Tibial nerve (tissue), 4 donors: ENCODE measurements at places on chromosomes 6 and 20. TPM values are rescaled to one million over a fixed set of nuclear protein-coding genes. Genes with fewer than 3 reads are reported as not detected.

- peak; percentile 69 for DNase-seq
Measured at GRCh38 chr6:151390851-151391470, 398 bp downstream of the ZBTB2 start.

DNA sequence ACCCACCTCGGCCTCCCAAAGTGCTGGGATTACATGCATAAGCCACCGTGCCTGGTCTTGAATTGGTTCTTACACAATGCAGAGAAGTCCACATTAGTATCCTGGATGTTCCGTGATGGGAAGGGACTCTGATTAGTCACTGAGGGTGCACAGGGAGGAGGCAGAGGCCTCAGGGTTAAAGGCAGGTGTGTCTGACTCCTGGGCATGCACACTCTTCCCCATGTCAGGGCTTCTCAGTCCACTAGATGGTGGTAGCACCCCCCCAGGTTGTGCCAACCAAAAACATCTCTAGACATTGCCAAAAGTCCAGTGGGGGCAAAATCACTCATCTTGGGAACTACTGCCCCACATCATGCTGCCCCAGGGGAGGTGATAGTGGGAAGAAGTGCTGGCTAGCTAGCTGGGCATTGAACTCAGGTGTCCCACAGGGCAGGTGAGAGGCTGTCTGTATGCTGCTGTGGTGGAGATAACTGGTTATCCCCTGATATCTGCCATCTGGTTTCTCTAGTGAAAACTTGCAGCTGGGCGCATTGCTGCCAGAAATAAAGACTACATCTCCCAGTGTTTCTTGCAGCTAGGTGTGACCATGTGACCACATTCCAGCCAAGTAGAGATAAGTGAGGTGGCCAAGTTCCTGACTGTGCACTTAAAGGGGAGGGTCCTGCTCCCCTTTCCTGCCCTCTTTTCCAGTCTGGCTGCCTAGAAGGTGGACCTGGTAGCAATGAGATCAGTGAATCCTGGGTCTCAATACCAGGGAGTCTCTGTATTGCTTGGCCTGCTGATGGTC lies 8.4 kb upstream of the NSFL1C start:
- no peak for DNase-seq

DNA sequence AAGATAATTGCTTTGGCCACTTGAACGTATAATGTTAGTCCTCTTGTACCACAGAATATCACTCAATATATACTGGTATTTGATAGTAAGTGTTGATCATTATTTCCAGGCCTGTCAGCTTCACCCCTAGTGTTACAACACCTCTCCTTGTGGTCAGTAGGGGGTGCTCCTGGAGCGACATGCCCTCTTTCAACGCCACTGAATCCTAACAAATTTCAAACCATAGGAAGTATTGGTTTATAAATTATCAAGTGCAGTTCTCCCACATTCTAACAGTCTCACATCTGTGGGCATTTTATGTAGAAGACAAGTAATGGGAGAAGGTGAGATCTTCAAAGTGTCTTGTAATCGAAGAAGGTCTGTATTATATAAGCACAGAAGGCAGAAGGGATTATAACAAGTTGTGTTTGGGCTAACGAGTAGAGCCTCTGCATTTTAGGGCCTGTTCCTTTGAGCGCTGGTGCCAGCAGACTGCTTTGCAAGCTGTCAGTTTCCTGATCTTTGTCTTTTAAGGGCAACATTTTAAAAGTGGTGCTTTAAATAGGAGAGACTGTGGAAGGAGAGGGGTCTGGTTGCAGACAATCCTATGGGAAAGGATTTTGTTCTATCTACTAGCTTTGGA lies 57.1 kb upstream of the CEP162 start:
- DNase-seq: no peak

DNA sequence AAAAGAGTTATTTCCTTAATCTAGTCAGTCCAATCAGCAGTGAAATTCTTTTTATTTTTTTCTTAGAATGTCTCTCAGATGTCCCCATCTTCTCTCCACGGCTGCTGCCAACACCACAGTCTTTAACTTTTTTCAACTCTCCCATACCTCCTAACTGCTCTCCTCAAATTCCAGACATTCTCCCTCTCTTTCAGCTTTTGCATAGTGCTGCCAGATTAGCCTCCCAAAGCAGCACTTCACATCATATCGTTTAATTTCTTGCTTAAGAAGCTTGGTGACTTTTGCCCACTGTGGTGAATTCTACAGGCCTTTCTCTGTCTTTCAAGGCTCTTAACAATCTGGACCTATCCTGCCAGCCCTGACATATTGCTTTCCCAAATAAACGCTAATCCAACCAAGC lies 233.4 kb downstream of the UST start:
- no peak for DNase-seq

Gene SLC22A2
- not detected for total RNA-seq

DNA sequence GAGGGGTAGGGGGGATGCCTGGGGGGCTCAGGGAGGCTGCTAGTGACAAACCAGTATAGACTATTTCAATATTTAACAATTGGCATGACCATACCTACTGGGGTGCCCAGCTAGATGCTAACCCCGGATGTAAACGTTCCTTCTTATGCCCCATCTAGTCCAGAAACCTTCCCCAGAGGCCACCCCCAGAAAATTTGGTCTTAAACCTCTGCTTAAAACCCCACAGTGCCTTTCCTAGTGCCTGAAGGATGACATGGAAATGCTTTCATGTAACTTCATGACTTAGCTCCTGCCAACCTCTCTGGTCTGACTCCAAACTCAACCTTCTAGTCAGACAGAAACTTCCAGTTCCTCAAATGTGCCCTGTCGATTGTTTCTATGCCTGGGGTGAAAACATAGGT lies 52.0 kb downstream of the JPH2 start:
- DNase-seq: no peak

Gene RIMS4
- total RNA-seq: 0.21 TPM

DNA sequence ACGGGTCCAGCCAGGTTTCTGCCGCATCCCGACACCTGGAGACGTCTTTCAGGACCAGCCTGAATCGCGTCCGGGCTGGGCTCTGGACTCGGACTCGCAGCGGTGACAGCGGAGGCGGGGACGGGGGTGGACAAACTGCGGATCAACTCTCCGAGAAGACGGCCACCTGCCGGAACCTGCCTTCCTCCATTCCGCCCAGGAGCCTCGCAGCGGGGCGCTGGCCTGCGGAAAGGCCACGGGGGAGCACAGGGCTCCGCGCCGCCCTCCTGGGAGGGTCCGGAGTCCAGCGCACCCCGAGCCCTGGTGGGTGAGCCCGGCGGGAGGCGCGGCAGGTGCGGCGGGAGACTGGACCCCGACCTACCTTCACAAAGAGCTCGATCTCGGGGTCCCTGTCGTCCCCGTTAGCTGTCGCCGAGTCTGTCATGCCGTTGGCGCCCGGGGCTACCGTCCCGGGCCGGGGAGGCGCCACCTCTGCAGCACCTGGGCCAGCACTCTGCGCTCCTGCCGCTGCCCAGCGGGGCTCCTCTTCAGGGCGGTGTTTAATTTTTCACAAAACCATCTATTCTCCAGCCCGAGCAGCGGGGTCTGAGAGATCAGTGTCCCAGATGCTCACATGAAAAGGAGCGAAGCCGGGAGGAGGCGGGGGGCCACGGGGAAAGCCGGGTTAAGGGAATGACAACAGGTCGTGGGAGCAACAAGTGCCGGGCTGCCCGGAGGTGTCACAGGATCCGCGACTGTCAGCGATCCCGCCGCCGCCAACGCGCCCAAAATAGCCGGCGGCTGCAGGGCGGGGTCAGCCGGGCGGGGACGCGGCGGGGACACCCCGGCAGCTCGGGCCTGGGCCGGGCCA lies at the start of gene CLIC5:
TSS of gene CLIC5 (minus strand) at position 742 of the 850 bp plus-strand sequence. CDS start at position 424, 318 bp downstream.
- DNase-seq: no peak

- DNase-seq: peak; percentile 48
Measured at GRCh38 chr6:112827793-112828192, 480.7 kb downstream of the RFPL4B start.

DNA sequence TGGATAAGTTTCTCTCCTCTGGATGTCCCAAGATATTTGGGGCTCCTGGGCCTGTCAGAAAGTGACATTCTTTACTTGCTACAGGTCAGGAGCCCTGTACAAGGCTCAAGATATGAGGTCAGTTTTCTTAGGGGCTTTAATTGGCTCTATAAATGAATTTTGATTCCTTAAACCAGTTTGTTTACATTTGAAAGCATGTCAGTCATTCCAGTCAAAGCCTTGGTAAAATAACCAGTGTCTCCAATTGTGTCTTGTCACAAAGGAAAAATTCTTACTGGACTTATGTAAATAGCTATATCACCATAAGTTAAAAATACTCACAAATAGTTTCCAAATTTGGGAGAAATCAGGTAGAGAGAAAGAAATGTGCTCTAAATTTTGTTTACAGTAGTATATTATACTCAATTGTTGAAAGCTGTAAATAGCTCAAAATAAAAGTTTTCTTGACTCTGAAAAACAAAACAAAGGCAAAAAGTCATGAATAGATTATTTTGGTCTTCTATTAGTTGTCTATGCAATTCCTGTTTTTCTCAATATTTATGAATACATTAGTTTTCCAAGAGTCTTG lies 22.9 kb downstream of the RNF182 start:
- no peak for DNase-seq

GRCh38 chr6:150641398-150642139 lies 41.9 kb downstream of the PLEKHG1 start:
- no peak for DNase-seq

DNA sequence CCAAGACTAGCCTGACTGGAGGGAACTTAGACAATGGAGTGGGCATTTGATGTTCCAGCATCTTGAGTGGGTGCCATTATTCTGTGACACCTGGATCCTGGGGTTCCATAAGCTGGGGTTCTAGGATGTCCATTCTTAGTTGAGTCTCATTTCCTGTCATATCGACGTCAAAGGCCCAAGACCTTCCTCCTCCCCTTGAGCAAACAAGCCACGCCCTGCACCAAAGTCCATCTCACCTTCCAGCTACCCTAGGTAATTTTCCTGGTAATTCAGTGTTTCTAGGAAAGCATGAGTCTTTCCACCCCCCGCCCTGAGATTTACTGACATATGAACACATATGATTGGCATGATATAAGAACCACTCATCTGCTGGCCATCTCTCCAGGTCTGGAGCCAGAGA lies at the start of gene TRIM40:
TSS of gene TRIM40 (plus strand) at position 384 of the 400 bp plus-strand sequence. CDS start 897 bp downstream, outside the sequence.
- DNase-seq: no peak

Gene LHFPL5
- total RNA-seq: not detected

Gene ENPP5
- 0.30 TPM for total RNA-seq

Gene SLC17A3
- total RNA-seq: not detected

DNA sequence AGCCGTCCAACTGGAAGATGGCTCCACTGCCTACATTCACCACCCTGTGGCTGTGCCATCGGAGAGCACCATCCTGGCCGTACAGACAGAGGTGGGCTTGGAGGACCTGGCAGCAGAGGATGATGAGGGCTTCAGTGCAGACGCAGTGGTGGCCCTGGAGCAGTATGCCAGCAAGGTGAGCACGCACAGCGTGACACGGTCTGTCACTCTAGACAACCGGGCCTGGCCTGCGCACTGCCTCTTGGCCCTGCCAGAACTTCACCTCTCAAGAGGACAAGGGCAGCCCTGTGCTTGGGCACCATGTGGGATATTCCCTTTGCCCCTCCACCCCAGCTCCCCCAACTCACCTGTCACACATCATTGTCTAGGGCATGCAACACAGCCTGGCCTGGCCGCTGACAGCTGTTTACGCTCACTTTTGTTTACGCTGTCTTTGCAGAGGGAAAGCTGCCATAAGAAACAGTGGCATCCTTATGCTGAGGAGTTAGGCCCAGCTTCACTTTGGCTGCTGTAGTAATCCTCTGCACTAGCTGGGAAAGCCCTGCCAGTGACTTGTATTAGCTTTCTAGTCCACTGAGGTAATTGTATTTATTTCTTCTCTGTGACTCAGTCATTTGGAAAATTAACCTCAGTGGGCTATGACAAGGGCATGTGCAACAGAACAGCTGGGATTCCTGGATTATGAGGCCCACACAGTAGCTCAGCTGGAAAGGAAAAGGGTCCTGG lies 9.8 kb upstream of the DEF6 start:
- no peak for DNase-seq

DNA sequence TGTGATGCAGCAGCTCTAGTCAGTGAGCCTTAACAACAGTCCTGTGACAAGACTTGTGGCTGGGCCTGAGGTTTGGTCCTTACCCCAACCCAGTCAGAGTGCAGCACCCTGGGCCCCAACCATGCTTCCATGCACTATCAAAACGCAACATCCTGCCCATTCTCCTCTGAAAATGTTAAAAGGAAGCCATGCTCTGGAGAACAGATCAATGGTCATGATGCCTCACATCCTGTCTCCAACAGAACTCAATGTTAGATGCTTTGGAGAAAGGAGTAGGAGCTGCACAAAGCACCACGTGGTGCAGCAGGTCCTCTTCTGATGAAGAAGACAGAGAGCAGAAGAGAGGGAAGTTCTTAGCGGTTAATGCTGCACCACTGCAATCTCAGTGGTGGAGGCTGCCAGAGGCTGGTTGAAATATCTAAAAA lies 41.9 kb downstream of the TRAM2 start:
- no peak for DNase-seq

DNA sequence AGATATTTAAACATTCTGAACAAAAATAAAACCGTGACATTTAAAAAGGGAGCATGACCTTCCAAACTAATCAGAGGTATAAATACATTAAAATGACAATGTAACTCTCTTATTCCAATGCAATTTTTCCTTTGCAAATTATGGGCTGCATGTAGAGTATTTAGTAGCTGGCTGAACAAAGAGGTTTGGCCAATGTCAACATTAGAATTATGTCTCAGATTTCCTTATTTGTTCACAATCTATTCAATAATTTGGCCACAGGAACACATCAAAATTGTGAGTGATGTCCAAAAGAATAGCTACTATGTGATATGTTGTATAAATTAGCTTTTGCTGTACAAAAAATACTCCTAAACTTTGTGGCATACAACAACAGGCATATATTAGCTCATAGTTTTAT lies 580.0 kb upstream of the MARCKS start:
- DNase-seq: no peak

GRCh38 chr6:106533054-106533453 lies 96.2 kb downstream of the RTN4IP1 start:
- no peak for DNase-seq

GRCh38 chr20:38158701-38159351 lies 6.2 kb downstream of the TGM2 start:
- DNase-seq: no peak

GRCh38 chr6:118748311-118749062 lies 97.1 kb upstream of the CEP85L start:
- no peak for DNase-seq

DNA sequence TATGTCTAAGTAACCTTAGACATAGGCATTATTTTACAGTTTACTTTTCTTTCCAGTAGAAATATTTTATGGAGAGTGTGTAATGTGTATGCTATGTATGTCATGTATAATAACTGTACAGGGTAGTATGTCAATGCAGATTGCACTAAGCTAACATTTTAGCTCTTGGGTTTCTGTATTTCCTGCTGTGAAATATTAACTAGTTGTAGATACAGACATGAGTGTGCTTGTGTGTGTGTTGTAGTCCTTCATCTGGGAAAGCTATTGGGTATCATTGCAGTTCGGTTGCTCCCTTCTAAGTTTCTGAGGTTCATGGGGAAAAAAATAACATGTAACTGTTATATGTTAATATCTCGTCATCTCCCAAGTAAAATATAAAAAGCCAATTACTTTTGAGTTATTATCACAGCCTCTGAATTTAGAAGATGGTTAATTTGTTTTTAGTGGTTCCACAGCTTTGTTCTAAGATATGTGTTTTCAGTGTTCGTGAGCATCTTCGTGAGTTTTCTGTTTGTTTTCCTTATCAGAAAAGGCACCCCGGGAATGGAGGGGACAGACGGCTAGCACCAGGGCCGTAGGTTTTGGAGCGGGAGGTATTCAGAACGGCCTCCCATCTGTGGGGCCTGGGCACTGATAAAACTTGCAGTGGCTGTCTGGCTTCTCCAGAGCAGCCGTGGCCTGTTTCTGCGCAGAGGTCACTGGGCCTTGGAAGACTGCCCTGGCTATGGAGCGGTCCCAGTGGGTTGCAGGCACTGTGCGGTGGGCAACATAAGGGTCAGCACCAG lies 215.0 kb downstream of the ARID1B start:
- DNase-seq: no peak
